ENCODE measurements at places on chromosomes 2 and 18.

DNA sequence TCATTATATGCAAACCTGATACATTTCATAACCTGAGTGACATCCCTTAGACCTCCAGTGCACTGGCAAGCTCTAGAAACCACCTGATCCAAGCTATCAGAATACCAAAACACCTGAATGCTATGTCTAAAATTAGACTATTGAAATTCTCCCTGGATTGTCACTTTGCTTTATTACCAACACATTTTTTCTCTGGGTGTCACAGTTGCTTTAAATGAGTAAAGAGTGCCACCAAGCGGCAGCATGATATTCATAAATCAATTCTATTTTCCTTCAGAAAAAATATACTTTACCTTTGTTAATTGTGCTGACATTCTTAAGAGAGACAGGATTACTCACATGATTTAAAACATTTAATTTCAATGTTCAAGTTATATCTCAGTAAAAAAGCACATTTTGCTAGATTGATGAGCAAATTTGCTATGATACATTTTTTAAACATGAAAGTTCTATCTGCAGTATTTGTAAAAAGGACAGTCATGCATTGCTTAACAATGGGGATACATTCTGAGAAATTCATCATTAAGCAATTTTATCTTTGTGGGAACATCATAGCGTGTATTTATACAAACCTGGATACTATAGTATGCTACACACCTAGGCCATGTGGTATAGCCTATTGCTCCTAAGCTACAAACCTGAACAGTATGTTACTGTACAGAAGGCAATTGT lies 338.4 kb upstream of the SLC39A10 start:
- no peak for DNase-seq

- no peak for DNase-seq
These were observed 338.3 kb downstream of the NCKAP5 start for GRCh38 chr2:133229974-133230373.

DNA sequence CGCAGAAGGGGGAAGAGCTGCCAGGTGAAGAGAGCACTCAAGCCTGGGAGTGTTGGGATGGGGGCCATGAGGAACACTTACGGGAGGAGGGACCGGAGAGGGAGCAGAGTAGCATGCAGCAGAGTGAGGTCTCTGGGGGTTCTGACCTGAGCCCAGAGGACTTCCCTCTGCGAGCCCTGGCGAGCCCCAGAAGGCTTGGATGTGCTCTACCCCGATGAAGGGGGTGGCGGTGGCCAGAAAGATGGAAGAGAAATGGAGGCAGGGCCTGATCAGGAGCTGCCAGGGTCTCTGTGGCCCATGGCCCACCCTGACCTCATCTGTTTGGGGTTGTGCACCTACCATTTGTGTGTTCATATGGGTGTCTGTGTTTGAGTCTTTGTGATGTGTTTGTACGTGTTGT lies 42.0 kb downstream of the CROCC2 start:
- no peak for DNase-seq

- DNase-seq, result no peak
These were observed 48.7 kb upstream of the NFE2L2 start for GRCh38 chr2:177313162-177313781.

DNA sequence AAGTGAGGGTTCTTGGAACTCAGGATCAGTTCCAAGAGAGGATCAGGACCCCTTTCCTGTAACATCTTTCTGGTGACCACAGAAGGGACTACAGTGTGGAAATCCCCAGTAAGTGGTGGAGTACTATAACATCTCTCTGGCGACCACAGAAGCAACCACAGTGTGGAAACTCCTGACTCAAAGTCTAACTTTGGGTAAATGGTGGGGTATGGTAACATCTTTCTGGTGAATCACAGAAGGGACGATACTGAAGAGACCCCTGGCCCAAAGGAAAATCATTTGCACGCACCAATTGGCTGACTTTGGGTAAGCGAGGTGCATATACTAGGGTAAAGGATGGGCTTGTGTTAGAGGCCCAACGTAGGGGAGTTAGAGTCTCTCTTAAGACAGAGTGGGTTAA lies 56.3 kb upstream of the GULP1 start:
- no peak for DNase-seq

DNA sequence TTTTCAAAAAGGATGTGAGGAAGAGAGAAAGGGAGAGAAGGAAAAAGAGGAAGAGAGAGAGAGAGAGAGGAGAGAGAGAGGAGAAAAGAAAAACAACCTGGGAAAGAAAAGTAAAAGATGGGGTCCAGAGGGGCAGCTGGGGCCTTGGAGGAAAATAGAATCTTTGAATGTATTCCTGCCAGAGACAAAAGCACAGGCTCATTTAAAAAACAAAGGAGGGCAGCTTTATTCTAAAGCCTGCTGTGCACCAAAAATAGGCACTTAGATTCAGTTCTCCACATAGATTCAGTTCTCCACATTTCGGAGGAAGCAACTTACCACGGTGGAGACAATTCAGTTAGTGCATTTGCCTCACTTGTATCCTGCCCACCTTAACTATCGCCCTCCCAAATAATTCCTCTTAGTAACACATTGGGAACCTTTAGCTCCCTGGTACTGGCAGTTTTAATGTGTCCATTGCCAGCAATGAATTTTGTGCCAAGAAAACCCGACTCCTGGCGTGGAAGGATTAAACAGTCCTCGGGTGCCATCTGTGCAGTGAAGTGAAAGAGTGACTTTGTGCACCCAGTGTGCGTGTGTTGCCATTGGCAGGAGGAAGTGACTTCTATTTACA lies 71.3 kb downstream of the DPP4 start:
- no peak for DNase-seq

DNA sequence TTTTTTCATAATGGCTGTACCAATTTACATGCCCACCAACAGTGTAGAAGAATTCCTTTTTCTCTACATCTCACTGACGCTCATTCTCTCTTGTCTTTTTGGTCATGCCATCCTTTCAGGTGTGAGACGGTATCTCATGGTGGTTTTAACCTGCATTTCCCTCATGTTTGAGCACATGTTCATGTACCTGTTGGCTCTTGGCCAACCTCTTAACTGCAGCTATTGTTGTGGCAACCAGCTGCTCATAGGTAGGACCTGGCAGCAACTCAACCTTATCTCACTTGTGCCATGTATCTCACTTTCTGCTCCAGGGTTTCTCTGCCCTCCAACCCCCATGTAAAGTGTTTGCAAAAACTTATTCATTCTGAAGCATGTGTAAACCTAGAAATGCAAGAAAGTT lies 167.5 kb downstream of the UPP2 start:
- DNase-seq, result no peak

GRCh38 chr18:40380686-40381439 lies 1574.2 kb upstream of the PIK3C3 start:
- DNase-seq, result no peak

GRCh38 chr2:72973566-72974435 lies 56.5 kb downstream of the EMX1 start:
- no peak for DNase-seq

DNA sequence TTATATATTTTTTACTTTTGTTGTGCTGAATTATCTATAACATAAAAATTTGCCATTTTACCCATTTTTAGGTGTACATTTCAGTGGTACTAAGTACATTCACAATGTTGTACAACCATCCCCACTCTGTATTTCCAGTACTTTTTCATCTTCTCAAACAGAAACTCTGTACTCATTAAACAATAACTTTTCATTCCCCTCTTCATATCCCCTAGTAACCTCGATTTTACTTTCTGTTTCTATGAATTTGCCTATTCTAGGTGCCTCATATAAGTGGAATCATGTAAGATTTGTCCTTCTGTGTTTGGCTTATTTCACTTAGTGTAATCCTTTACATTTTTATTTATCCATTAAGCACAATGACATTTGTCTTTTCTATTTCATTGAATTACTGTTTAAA lies 51.3 kb downstream of the GTF2A1L start:
- no peak for DNase-seq

DNA sequence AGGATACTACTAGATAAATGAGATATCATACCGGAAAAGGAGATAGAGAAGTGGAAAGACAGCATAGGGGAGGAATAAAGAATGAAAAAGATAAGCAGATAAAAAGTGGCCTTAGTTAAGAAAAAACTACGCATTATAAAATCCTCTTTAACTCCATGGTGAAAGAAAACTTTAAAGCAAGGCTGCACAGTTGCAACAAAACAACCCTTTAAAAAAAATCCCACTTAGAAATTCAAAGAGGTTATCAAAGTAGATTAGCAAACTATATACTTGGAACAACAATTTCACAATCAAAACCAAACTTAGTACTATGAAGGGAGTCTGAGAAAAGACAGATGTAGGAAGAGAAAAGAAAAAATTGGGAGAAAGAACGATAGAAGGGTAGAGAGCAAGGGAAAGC lies 133.4 kb upstream of the OSR1 start:
- no peak for DNase-seq

DNA sequence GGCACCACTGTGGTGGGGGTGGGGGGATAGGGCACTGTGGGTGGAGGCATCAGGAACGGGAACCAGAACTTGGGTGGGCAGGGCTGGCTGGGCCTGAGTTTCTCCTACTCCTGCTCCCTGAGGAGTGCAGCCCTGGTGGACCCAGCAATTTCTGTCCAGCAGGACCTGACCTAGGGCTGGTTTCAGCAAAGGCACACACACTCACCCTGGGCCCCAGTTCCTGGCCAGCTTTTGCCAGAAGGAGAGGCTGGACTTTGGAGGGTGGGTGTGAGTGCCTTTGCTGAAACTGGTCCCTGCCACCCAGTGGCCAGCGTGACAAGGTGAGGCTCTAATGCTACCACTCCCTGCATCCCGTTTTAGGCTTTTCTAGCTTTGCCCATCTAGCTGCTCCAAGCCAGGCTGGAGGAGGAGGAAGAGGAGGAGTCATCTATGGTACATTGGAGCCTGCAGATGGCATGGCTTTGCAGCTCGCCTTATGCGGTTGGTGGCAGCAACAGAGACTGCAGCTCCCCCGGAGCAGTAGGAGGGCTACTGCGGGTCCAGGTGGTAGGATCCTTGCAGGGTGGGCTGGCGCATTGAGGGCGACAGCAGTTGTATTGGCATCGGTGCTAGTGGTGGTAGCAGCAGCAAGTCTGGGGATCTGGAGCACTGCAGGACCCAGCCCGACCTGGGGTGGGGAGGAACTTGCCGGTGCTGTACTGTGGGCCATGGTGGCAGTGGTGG lies 40.4 kb upstream of the IMP4 start:
- DNase-seq, result no peak

DNA sequence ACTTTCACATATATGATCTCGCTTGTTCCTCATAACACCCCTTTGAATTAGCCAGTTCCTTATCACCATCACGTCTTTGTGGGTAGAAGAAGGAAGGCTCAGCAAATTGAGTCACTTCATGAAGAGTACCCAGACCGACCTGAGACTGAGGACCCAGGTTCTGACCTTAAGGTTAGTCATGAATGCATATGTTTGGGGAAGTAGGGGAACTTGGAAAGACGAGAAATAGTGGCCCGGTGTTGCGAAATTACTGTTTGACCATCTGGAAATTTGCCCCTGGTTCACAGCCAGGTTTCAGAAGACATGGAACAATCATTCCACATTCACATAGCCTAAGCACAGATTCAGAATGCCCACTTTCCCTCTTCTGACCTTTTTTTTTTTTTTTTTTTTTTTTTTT lies 59.8 kb downstream of the MEIS1 start:
- DNase-seq, result peak; percentile 80

- DNase-seq, result no peak
These were observed 160.1 kb downstream of the GFPT1 start for GRCh38 chr2:69226903-69227302.

GRCh38 chr2:236155406-236155805 lies 12.8 kb downstream of the GBX2 start:
- no peak for DNase-seq

Data from ovary (tissue), 10 donors.